Astrocyte of the hippocampus (primary cell): ENCODE measurements at places on chromosomes 11 and 22.

GRCh38 chr11:34487430-34487829 is 26.2 kb downstream of the ELF5 start:
- no peak for DNase-seq

DNA sequence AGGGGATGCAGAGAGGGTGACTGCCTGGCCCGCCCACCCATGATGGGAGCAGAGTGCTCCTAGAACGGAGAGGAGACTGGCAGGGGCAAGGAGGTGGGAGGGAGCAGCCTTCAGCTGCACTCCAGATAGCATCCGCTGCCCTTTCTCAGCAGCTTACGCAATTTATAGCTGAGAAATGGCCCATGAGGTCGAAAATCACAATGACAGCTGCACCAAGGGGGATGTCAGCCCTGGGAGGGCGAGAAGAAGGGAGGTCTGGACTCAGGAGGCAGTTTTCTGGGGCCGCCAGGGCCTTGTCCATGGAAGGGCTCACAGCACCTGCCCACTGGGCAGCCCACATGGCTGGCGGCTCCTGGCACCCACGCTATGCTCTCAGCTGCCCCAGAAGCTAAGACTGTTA is 17.6 kb upstream of the MOB2 start:
- DNase-seq: no peak

GRCh38 chr11:98944461-98944860 is 76.3 kb upstream of the CNTN5 start:
- DNase-seq: no peak

- DNase-seq: peak; percentile 23
Observed at GRCh38 chr11:68825571-68825970, 16.1 kb downstream of the CPT1A start.

DNA sequence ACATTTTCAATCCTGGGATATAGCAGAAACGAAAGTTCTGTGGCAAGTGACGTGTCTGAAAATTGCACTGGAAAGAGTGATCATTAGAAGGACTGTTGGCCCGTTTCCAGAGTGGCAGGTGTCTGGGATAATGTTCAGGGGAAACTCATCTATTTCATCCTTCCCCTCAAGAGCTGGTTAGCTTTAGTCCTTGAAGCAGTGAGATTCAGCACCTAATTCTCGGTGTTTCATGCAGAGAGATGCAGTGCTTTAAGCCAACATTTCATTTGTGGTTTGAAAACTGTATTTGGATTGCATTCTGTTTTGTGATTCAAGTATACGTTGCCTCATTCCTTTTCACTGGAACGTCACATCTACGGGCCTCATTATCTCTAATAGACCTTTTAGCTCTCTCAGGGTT is 205.0 kb upstream of the RAG2 start:
- DNase-seq: no peak

GRCh38 chr11:2769409-2770095 is 69.8 kb upstream of the KCNQ1OT1 start:
- no peak for DNase-seq

DNA sequence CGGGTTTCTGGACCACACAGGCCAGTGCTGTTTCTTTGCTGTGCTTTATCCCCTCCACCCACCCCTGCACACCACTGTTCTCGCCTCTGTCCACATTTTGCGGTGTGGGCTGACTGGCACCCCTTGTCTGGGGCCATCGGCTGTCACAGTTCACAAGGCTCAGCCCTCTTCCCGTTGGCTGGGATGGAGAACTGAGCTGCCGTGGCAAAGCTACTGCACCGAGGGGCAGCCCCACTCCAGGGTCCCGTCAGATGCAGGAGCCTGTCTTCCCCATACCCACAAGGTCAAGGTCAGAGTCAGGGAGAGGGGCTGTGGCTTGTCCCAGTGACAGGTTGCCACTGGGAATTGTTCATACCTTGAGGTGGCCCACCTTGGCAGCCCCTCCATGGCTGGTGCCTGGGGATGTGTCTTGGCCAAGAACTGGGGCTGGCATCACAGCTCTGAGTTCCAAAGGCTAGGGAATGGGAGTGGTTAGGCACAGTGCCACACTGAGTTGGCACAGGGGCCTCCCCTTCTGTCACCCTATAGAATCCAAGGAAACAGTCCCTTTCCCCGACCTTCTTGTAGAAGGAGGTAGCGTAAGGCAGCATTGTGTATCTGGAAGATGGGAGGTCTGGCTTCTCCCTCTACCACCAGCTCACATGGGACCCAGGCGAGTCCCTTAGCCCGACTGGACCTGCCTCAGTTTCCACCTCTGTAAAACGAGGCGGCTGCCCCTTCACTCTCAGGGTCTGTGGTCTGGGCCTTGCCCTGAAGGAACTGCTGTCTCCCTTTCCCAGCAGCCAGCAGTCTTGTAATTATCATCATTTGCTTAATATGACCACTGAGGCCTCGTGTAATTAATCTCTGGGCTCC is 3.4 kb downstream of the GRK2 start:
- DNase-seq: no peak

- DNase-seq: no peak
Observed at GRCh38 chr11:102799681-102800340, 1.9 kb upstream of the MMP1 start.

DNA sequence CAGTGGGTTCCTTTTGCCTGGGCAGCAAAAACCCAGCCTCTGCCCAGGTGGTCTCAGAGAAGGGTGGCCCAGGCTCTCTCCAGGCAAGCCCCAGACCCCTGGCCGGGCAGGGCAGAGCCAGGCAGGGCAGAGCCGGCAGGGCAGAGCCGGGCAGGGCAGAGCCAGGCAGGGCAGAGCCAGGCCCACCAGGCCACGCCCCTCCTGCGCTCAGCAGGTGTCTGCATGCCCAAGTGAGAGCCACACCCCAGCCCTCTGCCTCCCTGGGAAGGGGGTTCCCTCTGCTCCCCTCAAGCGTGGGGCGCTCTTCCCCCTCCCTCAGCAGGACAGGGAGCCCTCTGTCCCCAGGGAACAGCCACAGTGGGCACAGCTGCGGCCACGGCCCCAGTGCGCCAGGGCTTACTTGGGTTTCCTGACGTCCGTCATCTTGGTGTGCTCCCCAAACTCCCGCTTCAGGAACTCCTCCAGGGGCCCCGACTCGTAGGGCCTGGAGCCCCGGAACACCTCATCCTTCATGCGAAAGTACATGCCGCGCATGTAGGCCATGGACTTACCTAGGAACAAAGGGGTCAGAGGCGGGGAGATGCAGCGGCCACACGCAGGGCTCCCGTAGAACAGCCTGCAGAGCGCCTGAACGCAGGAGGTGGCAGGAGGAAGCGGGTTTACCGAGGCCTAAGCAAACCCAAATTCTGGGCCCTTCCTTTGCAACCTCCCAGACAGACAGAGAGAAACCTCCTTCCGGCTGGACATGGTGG is 10.1 kb upstream of the BAIAP2L2 start:
- no peak for DNase-seq

- no peak for DNase-seq
Observed at GRCh38 chr11:126601136-126601535, 245.7 kb downstream of the ST3GAL4 start.

- DNase-seq: no peak
Observed at GRCh38 chr11:68015467-68015866, 5.3 kb downstream of the ALDH3B1 start.

DNA sequence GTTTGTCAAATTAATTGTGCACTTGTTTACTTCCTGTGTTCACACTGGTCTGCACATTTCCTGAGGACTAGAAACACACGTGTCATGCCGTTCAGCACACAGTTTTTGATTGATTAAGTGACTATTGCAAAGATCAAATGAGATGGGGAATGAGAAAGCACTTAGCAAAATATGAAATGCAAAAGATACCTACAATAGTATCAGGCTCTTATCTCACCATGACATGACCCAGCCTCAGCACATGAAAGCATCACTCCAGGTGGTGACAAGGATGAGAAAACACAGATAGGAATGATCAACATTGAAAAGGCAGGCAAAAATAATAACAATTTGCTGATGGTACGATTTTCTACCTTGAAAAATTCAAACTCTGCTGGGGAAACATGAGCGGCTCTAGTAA is 42.1 kb upstream of the TP53I11 start:
- no peak for DNase-seq

GRCh38 chr11:128156486-128156885 is 430.9 kb downstream of the ETS1 start:
- peak; percentile 75 for DNase-seq

- DNase-seq: no peak
Observed at GRCh38 chr11:14144934-14145333, 182.4 kb downstream of the SPON1 start.

GRCh38 chr11:115927823-115928329 is 423.7 kb upstream of the CADM1 start:
- DNase-seq: no peak

GRCh38 chr22:27128461-27129085 is 471.2 kb downstream of the MIAT start:
- DNase-seq: peak; percentile 48

DNA sequence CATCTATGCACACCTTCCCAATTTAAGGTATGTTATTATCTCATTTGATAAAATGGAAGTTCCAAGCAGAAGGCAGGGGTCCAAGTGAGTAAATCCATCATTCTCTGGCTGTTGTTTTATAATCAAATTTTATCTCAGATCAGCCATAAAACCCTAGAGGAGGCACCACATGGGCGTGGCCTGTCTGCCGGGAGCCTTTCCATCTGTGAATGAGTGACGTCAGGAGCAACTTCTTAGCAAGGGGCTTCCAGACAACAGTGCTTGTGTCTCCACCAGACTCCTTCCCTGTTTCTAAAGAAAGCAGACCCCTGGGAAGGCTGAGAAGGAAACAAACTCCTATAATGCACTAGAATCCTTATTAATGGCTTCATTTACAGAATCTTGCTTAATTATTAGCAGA is 13.5 kb downstream of the SEZ6L start:
- DNase-seq: no peak

- no peak for DNase-seq
Observed at GRCh38 chr22:48205790-48206189, 1443.3 kb downstream of the TBC1D22A start.

- DNase-seq: no peak
Observed at GRCh38 chr11:132639403-132639802, 892.9 kb downstream of the OPCML start.

DNA sequence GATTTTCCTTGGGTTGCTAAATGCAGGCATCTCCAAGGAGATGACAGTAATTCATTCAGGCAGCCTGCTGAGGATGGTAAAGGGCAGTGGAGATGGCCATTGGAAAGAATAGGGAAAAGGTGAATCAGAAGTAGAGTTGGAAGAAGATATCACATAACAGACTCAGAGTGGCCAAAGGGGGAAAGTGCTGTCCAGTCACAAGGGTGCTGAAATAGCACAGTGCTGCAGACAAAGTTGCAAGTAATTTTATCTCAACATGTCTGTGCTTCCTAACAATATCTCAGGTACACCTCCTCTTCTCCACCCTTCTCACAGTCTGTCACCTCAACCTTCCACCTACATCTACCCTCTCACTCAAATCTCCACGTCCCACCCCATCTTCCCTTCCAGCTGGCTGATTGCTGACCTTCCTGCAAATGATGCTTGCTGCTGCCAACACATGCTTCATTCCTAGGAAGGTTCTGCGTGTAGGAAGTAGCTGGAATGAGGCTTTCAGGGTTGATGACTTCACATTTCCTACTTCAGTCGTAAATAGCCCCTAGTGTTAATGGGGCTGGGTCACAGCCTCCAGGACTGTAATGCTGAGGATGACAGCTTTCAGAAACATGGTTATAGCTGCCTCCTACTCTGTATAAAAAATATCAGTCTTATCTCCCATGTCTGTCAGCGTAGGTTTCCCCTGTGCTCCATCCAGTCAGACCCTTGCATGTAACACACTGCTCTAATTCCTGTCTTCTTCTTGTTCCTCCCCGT is 123.9 kb downstream of the CTNND1 start:
- DNase-seq: peak; percentile 45

DNA sequence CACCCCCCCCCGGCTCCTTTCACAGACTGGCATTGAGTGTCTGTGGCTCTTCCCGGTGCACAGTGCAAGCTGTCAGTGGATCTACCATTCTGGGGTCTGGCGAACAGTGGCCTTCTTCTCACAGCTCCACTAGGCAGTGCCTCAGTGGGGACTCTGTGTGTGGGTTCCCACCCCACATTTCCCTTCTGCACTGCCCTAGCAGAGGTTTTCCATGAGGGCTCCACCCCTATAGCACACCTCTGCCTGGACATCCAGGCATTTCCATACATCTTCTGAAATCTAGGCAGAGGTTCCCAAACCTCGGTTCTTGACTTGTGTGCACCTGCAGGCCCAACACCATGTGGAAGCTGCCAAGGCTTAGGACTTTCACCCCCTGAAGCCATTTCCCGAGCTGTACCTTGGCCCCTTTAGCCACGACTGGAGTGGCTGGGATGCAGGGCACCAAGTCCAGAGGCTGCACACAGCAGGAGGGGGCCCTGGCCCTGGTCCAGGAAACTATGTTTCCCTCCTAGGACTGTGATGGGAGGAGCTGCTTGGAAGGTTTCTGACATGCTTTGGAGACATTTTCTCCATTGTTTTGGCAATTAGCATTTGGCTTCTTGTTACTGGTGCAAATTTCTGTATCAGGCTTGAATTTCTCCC is 26.0 kb downstream of the BCL2L13 start:
- no peak for DNase-seq

GRCh38 chr11:82507288-82507687 is 226.4 kb downstream of the FAM181B start:
- no peak for DNase-seq

DNA sequence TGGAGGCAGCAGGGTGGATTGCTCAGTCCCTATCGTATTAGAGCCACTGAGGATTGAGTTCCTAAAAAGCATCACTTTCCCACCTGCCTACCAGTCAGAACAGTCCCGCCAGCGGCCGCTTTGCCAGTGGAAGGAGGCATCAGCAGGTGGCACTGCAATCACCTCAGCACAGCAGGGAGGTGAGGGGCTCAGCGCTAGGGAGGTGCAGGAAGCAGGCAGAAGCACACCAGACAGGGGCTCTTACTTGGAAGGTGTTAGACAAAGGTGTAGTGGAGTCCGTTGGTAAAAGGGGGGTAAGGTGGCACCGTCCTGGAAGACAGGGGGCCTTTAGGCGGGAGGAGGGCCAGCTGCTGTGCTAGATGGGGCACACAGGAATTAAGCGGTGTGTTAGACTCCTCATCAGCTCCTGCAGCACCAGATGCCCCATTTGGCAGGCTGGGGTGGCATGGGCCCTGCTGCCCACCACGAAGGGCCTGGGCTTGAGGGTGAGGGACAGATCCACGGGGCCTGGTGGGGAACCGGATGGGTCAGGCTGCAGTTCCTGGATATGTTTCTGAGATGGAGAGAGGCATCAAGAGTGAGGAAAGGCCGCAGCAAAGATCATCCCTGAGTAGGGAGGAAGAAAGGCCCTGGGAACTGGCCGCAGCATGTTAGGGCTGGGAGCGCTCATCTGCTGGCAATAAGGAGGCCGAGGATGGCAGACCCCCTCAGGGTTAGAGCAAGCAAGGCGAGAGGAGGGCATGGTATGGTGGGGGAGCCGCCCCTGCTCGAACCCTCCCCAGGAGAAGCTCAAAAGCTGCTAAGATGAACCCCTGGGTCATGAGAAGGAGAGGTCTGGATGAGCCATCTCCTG is 42.5 kb downstream of the C11orf58 start:
- DNase-seq: no peak

- DNase-seq: no peak
Observed at GRCh38 chr11:127219704-127220103, 219.1 kb upstream of the KIRREL3 start.

DNA sequence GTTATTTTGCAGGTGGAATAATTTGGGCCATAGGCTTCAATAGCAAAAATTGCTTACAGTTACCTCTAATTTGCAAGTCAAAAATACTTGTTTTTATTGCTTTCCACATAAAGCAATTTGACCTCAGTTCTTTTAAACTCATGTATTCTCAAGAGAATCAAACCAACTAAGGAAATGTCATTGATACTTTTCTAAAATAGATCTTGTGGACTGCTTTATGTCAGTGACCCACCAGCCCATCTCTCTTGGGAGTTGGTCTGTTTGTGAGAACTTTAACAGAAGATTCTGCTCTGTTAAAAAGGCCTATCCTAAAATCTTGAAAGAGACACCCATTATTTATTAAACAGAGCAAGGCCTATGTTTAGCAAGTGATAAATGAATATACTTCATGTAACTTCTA is 75.2 kb downstream of the DDIAS start:
- no peak for DNase-seq
